Aorta (tissue), 5 donors: ENCODE measurements at places on chromosomes 2 and 18.

DNA sequence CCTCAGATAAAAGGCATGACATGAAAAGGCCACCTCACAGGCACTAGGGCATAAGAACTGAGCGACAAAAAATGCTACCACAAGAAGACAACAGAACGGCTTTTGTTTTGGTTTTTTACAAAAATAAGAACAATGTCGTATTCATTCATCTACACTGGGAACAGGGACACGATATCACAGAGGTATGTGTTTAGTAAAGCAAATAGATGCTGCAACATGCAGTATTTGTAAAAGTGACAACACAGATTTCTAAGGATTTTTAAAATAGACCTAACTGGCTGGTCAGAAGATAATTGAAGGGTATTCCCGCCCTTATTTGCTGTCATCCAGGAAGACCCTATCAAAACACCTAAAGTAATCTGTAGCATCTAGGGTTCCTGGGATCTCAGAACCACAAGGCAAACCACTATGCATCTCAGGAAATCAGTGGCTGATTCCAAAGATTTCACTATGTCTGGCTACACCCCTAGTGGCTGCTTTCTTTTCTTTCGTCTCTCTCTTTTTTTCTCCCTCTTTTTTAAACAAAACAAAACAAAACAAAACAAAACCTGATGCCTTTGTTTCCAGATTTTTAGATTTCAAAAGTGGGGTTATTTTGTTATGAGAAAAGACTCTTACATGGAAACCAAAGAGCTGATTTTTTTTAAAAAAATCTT lies 97.2 kb downstream of the BCL11A start:
- no peak overlapping the region for H3K27ac ChIP-seq
- H3K36me3 ChIP-seq = no peaks in the 10 kb centered on the region
- no peaks in the 10 kb centered on the region for H3K4me1 ChIP-seq
- no peaks in the 10 kb centered on the region for H3K27me3 ChIP-seq
- DNase-seq = no peak
- no peak overlapping the region for H3K4me3 ChIP-seq

DNA sequence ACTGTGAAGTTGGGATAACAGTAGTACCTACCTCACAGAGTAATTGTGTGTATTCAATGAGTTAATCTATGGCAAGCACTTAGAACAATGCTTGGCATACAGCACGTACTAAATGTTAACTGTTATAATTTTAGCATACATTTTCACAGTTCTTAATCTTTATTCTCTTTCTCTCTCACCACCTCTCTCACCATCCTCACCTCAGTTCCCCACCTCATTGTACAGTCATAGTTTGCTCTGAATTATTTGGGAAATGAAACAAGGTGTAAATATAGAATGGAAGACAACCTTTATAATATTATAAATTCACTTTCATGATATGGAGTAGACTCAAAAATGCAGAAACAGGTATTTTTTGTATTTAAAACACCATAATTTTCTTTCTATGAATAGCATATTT lies 40.0 kb upstream of the DNAH7 start:
- no peak for DNase-seq
- H3K4me3 ChIP-seq = no peak overlapping the region
- peaks cover 3% of the 10 kb centered on the region for H3K4me1 ChIP-seq
- H3K27ac ChIP-seq = no peak overlapping the region

GRCh38 chr2:111716905-111717775 lies 166.9 kb downstream of the ANAPC1 start:
- H3K36me3 ChIP-seq = no peaks in the 10 kb centered on the region
- H3K27ac ChIP-seq = no peak overlapping the region
- DNase-seq = no peak
- H3K4me1 ChIP-seq = no peaks in the 10 kb centered on the region
- no peaks in the 10 kb centered on the region for H3K27me3 ChIP-seq

DNA sequence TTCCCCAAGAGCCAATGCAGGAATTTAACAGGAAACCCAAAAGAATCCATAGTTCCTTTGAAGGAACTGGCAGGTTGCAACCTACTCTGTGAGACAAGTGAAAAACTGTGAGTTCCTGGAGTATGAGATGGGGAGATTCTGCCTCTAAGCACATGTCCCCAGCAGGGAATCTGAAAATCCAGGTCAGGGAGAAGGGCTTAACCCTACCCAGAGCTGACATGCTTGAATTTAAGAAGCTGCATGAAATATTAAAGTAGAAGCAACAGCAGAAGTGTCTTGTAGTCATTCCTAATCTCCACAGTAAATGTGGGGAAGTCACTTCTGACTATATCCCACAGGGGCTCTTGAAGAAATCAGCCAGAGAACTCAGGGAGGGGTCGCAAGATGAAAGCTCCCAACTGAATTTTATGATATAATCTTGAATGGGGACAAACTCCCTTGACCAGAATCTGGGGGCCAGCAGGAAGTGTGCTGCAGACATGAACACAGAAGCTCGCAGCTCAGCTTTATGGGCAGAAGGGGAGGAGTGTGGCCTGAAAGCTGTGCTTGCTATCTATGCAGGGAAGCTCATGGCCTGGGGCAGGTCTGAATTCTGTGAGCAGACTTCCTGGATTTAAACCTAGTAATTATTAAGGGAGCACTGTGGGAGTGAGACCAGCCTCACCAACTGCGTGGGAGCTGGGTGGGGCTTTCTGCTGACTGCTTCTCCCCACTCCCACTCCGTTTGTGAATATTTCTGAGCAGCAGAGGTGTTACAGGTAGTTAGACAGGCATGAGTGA lies 184.1 kb upstream of the KYNU start:
- H3K27me3 ChIP-seq = no peaks in the 10 kb centered on the region
- H3K4me1 ChIP-seq = no peaks in the 10 kb centered on the region
- H3K36me3 ChIP-seq = no peaks in the 10 kb centered on the region
- DNase-seq = peak; percentile 36

DNA sequence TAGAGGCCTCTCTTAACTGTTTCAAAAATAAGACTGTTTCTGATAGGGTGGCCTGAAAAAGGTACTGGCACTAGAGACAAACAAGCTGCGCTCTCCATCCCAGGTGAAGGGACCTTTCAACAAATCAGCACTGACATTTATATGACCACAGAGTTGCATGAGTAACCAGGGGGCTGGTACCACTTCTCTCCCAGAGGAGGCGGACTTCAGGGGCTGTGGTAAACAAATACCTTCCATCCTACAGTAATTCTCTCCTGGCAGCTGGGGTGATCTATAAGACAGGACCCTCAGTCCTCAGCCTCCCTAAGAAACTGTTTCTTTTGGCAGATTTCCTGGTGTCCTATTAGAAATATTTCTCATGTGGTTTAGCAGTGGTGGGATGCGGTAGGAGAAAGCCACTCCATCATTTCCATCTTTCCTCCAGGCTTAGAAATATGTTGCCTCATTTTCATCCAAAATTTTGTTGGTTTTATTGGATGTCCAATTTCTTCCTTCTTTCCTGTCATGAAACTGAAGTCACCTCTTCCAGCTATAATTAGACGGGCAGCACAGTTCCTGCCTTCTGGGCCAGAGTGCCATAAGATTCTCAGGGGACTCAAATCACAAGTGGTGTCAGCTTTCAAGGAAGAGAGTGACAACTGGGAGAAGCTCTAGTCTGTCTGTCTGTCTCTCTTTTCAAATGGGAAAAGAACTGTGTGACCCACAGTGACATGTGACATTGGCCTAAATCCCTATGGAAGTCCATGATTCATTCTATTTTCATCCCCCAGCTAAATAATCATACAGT lies 96.4 kb downstream of the CYRIA start:
- H3K27me3 ChIP-seq = no peaks in the 10 kb centered on the region
- H3K4me3 ChIP-seq = no peak overlapping the region
- H3K36me3 ChIP-seq = no peaks in the 10 kb centered on the region

GRCh38 chr2:175111200-175111657 lies 56.8 kb downstream of the ATF2 start:
- no peaks in the 10 kb centered on the region for H3K36me3 ChIP-seq
- no peak overlapping the region for H3K4me3 ChIP-seq
- H3K27me3 ChIP-seq = no peaks in the 10 kb centered on the region

- no peaks in the 10 kb centered on the region for H3K4me1 ChIP-seq
- H3K36me3 ChIP-seq = peaks cover 3% of the 10 kb centered on the region
- H3K4me3 ChIP-seq = no peak overlapping the region
These were observed 23.1 kb downstream of the PLA2R1 start for GRCh38 chr2:160039166-160039903.

DNA sequence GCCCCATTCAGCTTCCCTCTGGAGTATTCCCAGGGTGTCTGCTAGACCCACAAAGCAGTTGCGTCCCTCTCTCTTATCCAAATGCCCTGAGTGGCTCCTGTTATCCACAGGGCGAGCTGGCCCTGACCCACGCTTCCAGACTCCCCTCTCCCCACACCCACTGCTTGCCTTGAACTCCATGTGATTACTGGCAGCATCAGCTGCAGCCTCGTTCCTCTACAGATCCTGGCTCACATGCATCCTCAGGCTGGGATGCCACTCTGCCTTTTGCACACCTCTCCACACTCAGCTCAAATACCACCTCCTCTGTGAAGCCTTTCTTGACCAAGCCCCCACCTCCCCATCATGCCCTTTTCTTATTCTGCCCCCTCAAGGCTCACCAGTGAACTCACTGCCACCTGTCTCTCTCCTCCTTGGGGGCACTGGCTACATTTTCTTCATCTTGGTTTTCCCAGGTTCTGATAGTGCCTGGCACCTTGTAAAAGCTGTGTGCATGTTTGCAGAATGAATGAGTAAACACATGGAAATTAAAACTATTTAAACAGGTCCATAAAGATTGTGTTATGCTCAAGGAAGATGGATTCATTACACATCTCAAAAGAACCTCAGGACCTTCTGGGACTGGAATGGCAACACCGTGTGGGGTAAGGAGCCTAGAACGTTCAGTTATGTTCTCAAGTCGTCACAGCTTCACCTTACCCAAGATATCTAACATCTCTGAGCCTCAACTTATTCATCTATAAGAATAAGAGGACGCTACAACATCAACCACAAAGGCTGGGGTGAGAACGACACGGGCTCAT lies 165.0 kb downstream of the BCL2 start:
- no peaks in the 10 kb centered on the region for H3K27me3 ChIP-seq
- H3K4me3 ChIP-seq = no peak overlapping the region
- H3K36me3 ChIP-seq = no peaks in the 10 kb centered on the region
- DNase-seq = no peak
- H3K27ac ChIP-seq = no peak overlapping the region

GRCh38 chr18:57923611-57924010 lies 120.4 kb upstream of the NEDD4L start:
- no peak for DNase-seq
- H3K27me3 ChIP-seq = no peaks in the 10 kb centered on the region
- no peaks in the 10 kb centered on the region for H3K4me1 ChIP-seq
- no peak overlapping the region for H3K27ac ChIP-seq
- no peaks in the 10 kb centered on the region for H3K36me3 ChIP-seq

GRCh38 chr18:21686282-21687105 lies 18.1 kb downstream of the ABHD3 start:
- no peak overlapping the region for H3K4me3 ChIP-seq
- no peaks in the 10 kb centered on the region for H3K4me1 ChIP-seq
- no peak overlapping the region for H3K27ac ChIP-seq
- no peak for DNase-seq
- no peaks in the 10 kb centered on the region for H3K27me3 ChIP-seq

GRCh38 chr2:222364285-222364895 lies 60.0 kb upstream of the SGPP2 start:
- no peaks in the 10 kb centered on the region for H3K4me1 ChIP-seq
- H3K27ac ChIP-seq = no peak overlapping the region
- DNase-seq = no peak
- no peak overlapping the region for H3K4me3 ChIP-seq
- no peaks in the 10 kb centered on the region for H3K27me3 ChIP-seq

DNA sequence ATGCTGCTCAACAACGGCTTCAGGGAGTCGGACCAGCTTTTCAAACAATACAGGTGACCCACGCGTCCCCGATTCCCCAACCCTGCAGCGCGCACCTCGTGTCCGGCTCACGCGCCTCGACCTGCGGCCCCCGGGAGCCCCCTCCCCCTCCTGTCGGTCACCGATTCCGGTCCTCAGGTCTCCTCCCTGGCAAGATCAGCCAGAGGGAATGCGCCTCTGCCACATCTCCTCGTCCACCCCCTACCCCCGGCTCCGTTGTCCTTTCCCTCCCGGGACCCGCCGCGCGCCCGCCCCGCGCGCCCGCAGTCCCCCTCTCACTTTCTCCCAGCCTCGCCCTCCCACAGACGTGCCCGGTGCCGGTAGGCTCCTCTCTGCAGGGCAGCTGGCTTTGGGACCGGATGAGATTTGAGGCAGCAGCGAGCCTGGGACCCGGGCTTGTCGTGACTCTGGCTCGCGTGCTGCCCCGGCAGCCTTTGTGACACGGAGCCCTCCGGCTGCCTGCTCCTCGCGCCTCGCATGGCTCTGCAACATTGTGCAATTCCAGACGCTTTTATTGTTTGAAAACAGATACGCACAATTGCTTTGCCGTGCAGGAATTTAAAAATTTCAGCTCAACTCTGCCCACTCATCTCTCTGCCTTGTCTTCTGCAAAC lies 558 bp downstream of the TTC39C start:
- no peak overlapping the region for H3K27ac ChIP-seq
- H3K36me3 ChIP-seq = no peaks in the 10 kb centered on the region
- no peaks in the 10 kb centered on the region for H3K27me3 ChIP-seq
- H3K4me1 ChIP-seq = no peaks in the 10 kb centered on the region
- peak overlapping the region; percentile 93 for H3K4me3 ChIP-seq
- peak; percentile 72 for DNase-seq

- no peak overlapping the region for H3K4me3 ChIP-seq
- H3K27me3 ChIP-seq = no peaks in the 10 kb centered on the region
- DNase-seq = no peak
- no peaks in the 10 kb centered on the region for H3K36me3 ChIP-seq
- H3K27ac ChIP-seq = peak overlapping the region; percentile 41
These were observed 73.1 kb downstream of the HDAC4 start for GRCh38 chr2:239327536-239328350.

DNA sequence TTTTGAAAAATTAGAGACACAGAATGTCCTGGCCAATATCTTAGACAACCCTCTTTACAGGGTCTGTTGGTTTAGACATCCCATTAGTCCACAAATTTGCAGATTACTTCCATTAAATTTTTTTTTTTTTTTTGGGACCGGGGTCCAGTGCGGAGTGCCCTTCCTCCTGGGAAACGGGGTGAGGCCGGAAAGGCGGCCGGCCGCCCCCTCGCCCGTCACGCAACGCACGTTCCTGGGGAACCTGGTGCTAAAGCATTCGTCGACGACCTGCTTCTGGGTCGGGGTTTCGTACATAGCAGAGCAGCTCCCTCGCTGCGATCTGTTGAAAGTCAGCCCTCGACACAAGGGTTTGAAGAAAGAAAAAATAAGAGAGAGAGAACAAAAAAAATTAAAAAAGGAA lies 21.5 kb upstream of the RBFA start:
- H3K27ac ChIP-seq = no peak overlapping the region
- H3K4me1 ChIP-seq = no peaks in the 10 kb centered on the region
- no peak overlapping the region for H3K4me3 ChIP-seq
- H3K36me3 ChIP-seq = no peaks in the 10 kb centered on the region
- no peak for DNase-seq

DNA sequence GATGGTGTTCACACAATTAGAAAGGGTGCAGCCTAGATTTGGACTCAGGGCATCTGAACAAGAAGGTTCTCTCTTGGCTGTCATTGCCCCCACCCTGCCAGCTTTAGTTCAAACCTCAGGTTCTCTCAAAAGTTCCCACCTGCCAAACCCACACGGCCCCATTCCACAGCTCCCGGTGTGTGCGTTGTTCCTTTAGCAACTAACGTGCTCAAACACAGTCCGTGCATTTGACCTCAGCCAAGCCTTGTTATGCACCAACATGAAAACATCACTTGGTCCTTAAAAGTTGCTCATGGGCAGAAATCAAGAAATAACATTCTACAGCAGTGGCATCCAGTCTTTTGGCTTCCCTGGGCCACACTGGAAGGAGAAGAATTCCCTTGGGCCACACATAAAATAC lies 32.0 kb downstream of the LOXHD1 start:
- no peaks in the 10 kb centered on the region for H3K4me1 ChIP-seq
- no peak overlapping the region for H3K27ac ChIP-seq
- H3K4me3 ChIP-seq = no peak overlapping the region
- no peak for DNase-seq
- H3K36me3 ChIP-seq = no peaks in the 10 kb centered on the region

- no peaks in the 10 kb centered on the region for H3K36me3 ChIP-seq
- H3K27me3 ChIP-seq = no peaks in the 10 kb centered on the region
- H3K27ac ChIP-seq = no peak overlapping the region
These were observed 5.2 kb upstream of the GPR55 start for GRCh38 chr2:230930149-230930780.
